Right lung (tissue), 10 donors: ENCODE measurements at places on chromosomes 6 and 20. TPM values are rescaled to one million over a fixed set of nuclear protein-coding genes. Genes with fewer than 3 reads are reported as not detected.

GRIK2 gene
- polyA plus RNA-seq = 0.58 TPM

TNFRSF21 gene
- 14.9 TPM for polyA plus RNA-seq

HUS1B gene
- polyA plus RNA-seq = not detected

SIGLEC1 gene
- 1.6 TPM for polyA plus RNA-seq

PXT1 gene
- not detected for polyA plus RNA-seq

PRSS16 gene
- 3.2 TPM for polyA plus RNA-seq

ZKSCAN8 gene
- polyA plus RNA-seq = 28.2 TPM

NOX3 gene
- not detected for polyA plus RNA-seq

COL21A1 gene
- polyA plus RNA-seq = 140 TPM

TREM1 gene
- 0.61 TPM for polyA plus RNA-seq

ANGPT4 gene
- polyA plus RNA-seq = not detected

LBP gene
- polyA plus RNA-seq = not detected

KIF25 gene
- 13.2 TPM for polyA plus RNA-seq

MARCKS gene
- 332 TPM for polyA plus RNA-seq

SEMG2 gene
- not detected for polyA plus RNA-seq

BEND6 gene
- polyA plus RNA-seq = 1.8 TPM

CFB gene
- 6.5 TPM for polyA plus RNA-seq

COL9A1 gene
- polyA plus RNA-seq = 2.3 TPM

WFDC2 gene
- polyA plus RNA-seq = 48.6 TPM
